ENCODE measurements at places on chromosomes 16 and 17.

- DNase-seq = no peak
Observed at GRCh38 chr16:84604477-84605013, 13.3 kb downstream of the COTL1 start.

DNA sequence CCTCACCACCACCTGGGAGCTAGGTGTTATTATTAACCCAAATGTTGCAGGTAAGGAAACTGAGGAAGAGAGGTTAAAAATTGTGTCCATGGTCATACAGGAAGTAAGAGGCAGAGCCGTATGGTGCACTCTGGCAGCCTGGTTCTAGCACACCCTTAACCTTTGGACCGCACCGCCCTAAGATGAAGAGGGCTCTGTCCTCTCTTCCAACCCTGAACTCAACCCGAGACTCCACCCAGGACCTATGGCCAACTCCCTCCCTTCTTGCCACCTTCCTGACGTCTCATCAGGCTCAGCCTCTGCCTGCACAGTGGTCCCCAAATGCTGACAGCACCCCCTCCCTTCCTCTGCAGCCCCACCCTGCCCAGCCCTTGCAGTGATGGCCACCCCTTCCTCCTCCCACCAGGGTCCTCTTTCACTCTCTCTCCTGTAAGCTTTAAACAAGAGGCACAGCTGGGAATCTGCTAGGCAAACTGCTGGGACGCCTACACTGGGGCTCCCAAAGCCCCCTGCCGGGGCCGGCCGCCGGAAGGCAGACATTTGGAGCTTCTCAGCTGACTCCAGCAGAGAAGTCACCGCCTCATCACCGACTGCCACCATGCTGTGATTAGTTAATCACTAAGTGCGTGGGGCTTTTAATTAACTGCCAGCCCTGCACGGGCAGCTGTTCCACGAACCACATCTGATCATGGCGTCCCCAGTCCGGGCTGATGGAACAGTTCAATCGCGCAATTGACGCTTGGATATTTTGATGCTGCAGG, 16.7 kb upstream of the C16orf78 start:
- DNase-seq = no peak

- DNase-seq = no peak
Observed at GRCh38 chr17:34314279-34314678, 5.0 kb upstream of the CCL8 start.

DNA sequence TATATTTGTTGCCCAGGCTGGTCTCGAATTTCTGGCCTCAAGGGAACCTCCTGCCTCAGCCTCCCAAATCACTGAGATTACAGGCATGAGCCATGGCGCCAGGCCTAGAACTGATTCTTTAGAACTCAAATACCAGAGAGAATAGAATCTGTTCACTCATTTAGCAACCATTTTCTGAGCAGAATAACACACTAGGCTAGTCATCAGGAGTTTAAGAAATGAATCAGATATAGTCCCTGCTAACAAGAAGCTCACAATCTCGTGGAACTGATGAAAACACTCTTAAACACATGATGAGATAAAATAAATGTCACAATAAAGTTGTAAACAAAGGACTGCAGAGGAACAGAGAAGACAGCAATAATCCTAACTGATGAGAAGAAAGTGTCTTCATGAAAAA, 55.8 kb upstream of the ADCY9 start:
- DNase-seq = no peak

DNA sequence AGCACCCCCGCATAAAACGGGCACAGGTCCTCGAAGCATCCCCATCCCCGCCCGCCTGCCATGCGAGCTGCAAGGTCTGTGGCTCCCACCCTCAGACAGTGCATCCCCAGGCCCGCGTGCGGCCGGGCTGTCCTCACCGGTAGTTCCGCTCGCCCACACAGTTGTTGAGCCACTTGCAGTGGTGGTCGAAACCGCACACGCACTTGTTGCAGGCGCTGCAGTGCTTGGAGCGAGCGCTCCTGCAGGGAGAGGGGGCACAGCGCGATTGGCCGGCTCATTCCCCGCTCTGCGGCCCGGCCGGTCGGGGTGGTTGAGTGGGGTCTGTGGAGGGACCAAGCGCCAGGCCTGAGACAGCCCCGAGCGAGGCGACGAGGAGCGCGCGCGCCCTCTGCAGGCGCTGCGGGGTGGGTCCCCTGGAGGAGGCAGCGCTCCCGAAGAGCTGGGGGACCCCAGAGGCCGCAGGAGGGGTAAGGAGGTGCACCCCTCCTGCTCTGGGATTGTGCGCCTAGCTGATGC, 6.0 kb upstream of the TPPP3 start:
- no peak for DNase-seq

- DNase-seq = no peak
Observed at GRCh38 chr17:56831369-56832095, 2.2 kb downstream of the C17orf67 start.

DNA sequence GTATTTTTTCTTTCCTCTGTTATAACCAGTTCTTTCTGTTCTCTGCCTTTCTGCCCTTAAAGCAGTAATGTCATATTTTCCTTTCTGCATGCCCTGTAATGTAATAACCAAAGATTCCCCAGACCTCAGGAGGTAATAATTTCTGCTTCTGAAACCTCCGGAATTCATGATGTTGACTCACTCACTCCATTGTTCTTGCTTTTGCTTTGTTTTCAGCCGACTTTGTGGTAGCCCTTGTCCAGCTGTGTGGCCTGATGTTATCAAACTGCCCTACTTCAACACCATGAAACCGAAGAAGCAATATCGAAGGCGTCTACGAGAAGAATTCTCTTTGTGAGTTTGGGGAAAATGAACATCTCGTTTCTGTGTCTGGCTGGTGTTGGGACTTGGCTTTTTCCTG, 55.9 kb downstream of the CDK12 start:
- no peak for DNase-seq

Data from C1 segment of cervical spinal cord (tissue), 14 donors.